ENCODE measurements at places on chromosomes 3 and 15. TPM values are rescaled to one million over a fixed set of nuclear protein-coding genes. Genes with fewer than 3 reads are reported as not detected.

GRCh38 chr3:58398669-58399333, 34.8 kb downstream of the PDHB start:
- no peaks in the 10 kb centered on the region for H3K4me1 ChIP-seq
- no peaks in the 10 kb centered on the region for H3K27me3 ChIP-seq
- no peak overlapping the region for H3K27ac ChIP-seq
- no peaks in the 10 kb centered on the region for H3K36me3 ChIP-seq
- DNase-seq, result no peak

- no peaks in the 10 kb centered on the region for H3K27me3 ChIP-seq
- no peak overlapping the region for H3K4me3 ChIP-seq
- H3K36me3 ChIP-seq, result no peaks in the 10 kb centered on the region
These were observed 190.6 kb upstream of the ADAMTS9 start for GRCh38 chr3:64878362-64878761.

- no peaks in the 10 kb centered on the region for H3K36me3 ChIP-seq
- H3K4me1 ChIP-seq, result peaks cover 36% of the 10 kb centered on the region
- H3K27ac ChIP-seq, result peak overlapping the region; percentile 94
- no peaks in the 10 kb centered on the region for H3K27me3 ChIP-seq
- peak overlapping the region; percentile 81 for H3K4me3 ChIP-seq
These were observed 627 bp downstream of the ACAD11 start for GRCh38 chr3:132659000-132659364.

DNA sequence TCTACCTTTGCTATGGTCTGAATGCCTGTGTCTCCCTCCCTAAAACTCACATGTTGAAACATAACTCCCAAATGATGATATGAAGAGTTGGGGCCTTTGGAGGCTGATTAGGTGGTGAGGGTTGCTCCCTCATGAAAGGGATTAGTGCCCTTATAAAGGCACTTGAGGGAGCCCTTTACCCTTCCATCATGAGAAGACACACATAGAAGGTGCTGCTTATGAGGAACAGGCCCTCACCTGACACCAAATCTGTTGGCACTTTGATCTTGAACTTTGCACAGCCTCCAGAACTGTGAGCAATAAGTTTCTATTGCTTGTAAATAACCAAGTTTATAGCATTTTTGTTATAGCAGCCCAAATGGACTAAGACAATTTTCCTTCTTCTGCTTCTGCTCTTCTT, 76.2 kb upstream of the ADAMTS9 start:
- no peak for DNase-seq
- no peaks in the 10 kb centered on the region for H3K27me3 ChIP-seq
- peaks cover 5% of the 10 kb centered on the region for H3K4me1 ChIP-seq
- H3K4me3 ChIP-seq, result no peak overlapping the region

Gene LHFPL4
- total RNA-seq, result not detected

- H3K36me3 ChIP-seq, result no peaks in the 10 kb centered on the region
- H3K4me1 ChIP-seq, result peaks cover 19% of the 10 kb centered on the region
- H3K27ac ChIP-seq, result peak overlapping the region; percentile 24
- peak; percentile 75 for DNase-seq
These were observed 5.9 kb upstream of the CALML4 start for GRCh38 chr15:68210821-68211655.

DNA sequence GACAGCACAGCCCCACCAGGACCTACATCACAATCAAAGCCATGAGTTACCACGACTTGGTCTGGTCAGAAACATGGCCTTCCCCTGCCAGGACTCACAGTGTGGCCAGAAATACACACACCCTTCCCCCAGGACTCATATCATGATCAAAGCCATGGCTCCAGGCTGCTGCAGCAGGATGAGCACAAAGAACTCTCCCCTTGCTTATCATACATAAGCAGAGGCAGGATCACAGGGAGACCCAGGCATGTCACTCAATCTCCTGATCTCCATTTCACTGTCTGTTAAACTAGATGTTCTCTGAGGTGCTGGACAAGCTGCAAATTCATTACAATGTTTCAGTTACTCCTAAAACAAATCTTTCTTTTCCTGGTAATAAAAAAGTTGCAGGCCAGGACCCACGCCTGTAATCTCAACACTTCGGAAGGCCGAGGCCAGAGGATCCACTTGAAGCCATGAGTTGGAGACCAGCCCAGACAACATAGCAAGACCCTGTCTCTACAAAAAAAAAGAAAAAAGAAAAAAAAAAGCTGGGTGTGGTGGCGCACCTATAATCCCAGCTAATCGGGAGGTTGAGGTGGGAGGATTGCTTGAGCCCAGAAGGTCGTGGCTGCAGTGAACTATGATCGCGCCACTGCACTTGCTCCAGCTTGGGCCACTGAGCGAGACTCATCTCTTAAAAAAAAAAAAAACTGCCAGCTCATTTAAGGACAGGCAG, 1.2 kb downstream of the PFKFB4 start:
- no peaks in the 10 kb centered on the region for H3K36me3 ChIP-seq
- H3K4me3 ChIP-seq, result no peak overlapping the region
- peaks cover 26% of the 10 kb centered on the region for H3K4me1 ChIP-seq
- no peak for DNase-seq
- H3K27me3 ChIP-seq, result no peaks in the 10 kb centered on the region

- no peak overlapping the region for H3K27ac ChIP-seq
- no peak overlapping the region for H3K4me3 ChIP-seq
- no peaks in the 10 kb centered on the region for H3K27me3 ChIP-seq
- no peak for DNase-seq
- H3K4me1 ChIP-seq, result no peaks in the 10 kb centered on the region
These were observed 40.1 kb upstream of the MTMR10 start for GRCh38 chr15:31031471-31032067.

Gene CEP19
- not detected for total RNA-seq

Gene TMC3
- 0.14 TPM for total RNA-seq

Gene CFAP100
- total RNA-seq, result not detected

- H3K4me3 ChIP-seq, result no peak overlapping the region
- H3K27me3 ChIP-seq, result no peaks in the 10 kb centered on the region
- peak overlapping the region; percentile 82 for H3K27ac ChIP-seq
- peaks cover 19% of the 10 kb centered on the region for H3K4me1 ChIP-seq
- no peaks in the 10 kb centered on the region for H3K36me3 ChIP-seq
These were observed 4.0 kb downstream of the HDAC11 start for GRCh38 chr3:13483988-13484695.

GRCh38 chr3:60708191-60708975, 542.9 kb downstream of the FHIT start:
- no peak overlapping the region for H3K27ac ChIP-seq

DNA sequence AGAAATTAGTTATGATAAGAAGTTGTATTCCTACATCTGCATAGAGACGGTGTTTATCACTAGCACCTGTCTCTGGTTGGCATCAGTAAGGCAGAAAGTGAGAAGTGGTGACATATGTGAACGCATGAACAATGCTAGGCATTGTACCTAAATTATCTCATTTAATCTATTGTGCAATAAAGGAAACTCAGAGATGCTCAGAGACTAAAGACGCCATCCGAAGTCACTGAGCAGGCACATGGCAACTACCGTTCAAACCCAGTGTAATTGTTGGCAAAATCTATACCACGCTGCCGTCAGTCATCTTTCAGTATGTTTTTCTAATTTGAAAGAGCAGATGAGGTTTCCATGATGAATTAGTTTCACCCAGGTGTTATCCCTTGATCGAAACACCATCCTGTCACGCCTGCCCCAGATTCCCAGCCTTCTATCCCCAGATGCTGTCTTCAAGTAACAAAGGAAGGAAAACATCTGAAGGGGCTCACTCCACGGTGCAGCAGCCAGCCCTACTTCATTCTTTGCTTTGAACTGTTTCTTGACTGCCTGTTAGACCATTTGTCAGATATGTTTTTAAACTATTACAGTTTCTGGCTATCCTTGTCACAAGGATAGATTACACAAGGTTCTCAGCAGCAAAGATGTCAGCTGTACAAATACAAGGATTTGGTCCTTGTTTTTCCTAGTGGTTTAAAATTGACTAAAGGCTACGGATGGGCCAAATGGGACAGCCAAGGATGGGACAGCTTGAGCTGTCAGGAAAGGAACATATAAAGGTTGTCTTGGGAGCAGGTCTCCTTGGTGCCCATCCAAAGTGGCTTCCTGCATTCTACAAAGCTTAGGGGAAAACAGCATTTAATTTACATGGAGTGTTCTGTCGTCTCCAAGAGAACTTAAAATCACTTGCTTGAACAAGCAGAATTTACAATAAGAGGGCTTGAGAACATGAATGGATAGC, 99.1 kb downstream of the TMEM108 start:
- H3K4me1 ChIP-seq, result no peaks in the 10 kb centered on the region
- no peak overlapping the region for H3K27ac ChIP-seq
- H3K4me3 ChIP-seq, result no peak overlapping the region
- H3K27me3 ChIP-seq, result no peaks in the 10 kb centered on the region
- no peaks in the 10 kb centered on the region for H3K36me3 ChIP-seq
- DNase-seq, result no peak

Gene HYKK
- 7.6 TPM for total RNA-seq

DNA sequence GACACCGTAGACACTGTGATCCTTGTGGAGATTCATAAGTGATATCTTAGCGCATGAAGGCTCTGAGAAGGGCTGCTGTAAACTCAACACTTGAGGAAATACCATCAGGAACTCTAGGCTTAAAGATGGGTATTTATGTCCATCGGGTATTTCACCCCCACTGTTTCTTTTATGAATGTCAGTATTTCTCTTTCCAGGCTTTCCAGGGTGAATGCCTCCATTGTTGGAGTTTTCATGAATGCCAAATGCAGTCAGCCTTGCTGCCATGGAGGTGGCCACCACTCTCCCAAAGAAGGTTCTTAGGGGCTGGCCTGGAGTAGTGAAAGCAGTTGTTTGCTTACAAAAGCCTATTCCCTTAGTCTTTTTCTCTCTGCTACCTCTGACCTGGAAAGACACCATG, 259.2 kb downstream of the SLCO3A1 start:
- no peak overlapping the region for H3K27ac ChIP-seq
- H3K36me3 ChIP-seq, result no peaks in the 10 kb centered on the region
- no peak overlapping the region for H3K4me3 ChIP-seq
- no peak for DNase-seq
- no peaks in the 10 kb centered on the region for H3K4me1 ChIP-seq

- H3K36me3 ChIP-seq, result no peaks in the 10 kb centered on the region
- no peaks in the 10 kb centered on the region for H3K27me3 ChIP-seq
- no peak overlapping the region for H3K27ac ChIP-seq
These were observed 535.2 kb downstream of the OCA2 start for GRCh38 chr15:27563765-27564370.

Gene EPHB3
- 17.7 TPM for total RNA-seq
